ENCODE measurements at places on chromosomes 12 and 14.
A peak's percentile ranks its signal among the peaks of the same experiment; 100 is the strongest.

GRCh38 chr14:93772263-93772662 lies 16.0 kb downstream of the PRIMA1 start:
- DNase-seq: no peak

DNA sequence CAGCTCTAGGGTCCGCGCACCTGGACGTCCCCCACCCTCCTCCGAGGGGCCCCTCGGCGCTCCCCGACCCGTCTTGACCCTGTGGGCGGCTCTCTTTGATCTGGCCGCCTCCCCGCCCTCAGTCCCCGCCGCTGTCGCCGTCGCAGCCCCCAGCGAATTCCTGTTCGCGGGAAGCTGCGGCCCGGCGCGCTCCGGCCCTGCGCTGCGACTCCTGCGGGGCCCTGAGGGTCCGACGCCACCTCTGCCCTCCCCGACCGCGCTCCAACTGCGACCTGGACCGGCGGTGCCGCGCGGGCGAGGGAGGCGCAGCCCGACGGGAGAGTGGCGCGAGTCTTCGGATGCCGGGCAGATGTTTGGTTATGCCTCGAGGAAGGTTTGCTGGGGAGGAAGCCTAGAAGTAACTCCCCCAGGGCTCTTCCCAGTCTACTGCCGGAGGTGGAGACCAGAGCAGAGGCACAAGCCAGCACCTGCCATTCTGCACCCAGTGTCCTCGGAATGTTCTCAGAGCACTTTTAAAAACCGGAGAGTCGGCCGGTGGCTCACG lies 440 bp upstream of the ISM2 start:
- DNase-seq: no peak

DNA sequence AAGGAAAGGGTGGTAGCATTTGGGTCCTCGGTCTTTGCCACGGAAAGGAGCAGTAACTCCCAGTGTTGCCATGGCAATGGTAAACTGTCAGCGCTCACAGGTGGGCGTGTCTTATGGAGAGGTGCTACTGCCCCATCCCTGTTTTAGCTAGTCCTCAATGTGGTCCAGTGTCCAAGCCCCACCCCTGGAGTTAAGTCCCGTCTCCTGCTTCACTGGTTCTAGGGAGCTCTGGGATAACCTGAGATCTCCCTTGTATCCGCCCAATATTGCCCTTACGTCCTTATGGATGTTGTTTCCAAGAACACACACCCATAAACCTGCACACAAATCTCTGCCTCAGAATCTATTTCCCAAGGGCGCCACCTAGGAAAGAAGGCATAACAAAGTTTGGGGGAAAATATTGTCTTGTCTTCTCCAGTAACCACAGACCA lies 64.2 kb downstream of the SPRING1 start:
- no peak for DNase-seq

DNA sequence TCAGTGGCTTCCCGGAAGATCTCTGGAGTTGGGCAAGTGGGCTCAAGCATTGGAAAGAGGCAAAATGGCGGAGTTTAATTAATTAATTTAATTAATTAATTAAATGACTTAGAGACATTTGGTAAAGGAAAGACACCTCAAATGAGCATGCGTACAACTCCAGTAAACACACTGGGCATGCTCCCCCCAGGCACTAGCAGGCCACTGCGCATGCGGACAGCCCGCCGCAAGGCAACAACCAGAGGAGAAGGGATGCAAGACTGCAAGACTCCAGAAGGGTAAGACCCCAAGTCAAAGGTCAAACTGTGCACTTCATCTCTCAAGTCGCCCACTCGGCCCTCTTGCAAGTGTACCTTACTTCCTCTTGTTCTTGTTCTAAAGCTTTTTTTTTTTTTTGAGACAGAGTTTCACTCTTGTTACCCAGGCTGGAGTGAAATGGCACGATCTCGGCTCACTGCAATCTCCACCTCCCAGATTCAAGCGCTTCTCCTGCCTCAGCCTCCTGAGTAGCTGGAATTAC lies 57.8 kb upstream of the PSMC1 start:
- DNase-seq: no peak

GRCh38 chr14:79077096-79077495 lies 906.9 kb downstream of the NRXN3 start:
- no peak for DNase-seq

- DNase-seq: no peak
Measured at GRCh38 chr12:1918884-1919236, 408 bp upstream of the CACNA2D4 start.

DNA sequence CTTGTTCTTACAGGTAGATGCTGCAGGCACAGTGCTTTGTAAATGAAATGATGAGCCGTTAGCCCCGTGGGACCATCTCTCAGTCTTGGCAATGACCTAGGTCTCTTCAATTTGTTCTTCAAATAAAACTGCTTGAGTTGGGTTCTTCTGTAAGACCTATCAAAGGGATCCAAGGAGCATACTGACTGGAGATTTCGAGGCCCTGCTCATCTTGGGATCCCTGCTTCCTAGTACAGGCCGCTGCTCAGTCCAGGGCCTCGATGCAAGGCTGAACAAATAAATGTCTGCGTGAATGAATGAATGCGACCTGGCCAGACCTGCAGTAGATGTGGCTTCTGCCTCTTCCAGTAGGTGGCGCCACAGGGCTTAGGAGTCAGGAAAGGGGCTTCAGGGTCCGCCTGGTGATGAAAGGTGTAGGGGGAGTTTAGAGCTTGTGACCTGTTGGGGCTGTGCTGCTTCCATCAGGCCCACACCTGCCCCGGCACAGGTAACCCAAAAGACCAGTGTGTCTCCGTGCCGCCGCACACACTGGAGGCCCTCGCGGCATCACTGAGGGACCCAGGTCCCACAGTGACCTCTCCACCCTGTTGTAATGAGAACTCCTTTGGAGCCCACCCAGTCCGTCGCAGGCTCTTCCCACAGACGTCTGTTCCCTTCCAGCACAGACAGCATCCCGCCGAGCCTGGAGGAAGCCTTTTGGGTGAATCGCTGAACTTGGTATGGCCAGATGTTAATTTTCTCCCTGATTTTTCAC lies 4.4 kb downstream of the CACNA1C start:
- no peak for DNase-seq

- DNase-seq: no peak
Measured at GRCh38 chr14:63938198-63939005, 85.6 kb downstream of the SYNE2 start.

DNA sequence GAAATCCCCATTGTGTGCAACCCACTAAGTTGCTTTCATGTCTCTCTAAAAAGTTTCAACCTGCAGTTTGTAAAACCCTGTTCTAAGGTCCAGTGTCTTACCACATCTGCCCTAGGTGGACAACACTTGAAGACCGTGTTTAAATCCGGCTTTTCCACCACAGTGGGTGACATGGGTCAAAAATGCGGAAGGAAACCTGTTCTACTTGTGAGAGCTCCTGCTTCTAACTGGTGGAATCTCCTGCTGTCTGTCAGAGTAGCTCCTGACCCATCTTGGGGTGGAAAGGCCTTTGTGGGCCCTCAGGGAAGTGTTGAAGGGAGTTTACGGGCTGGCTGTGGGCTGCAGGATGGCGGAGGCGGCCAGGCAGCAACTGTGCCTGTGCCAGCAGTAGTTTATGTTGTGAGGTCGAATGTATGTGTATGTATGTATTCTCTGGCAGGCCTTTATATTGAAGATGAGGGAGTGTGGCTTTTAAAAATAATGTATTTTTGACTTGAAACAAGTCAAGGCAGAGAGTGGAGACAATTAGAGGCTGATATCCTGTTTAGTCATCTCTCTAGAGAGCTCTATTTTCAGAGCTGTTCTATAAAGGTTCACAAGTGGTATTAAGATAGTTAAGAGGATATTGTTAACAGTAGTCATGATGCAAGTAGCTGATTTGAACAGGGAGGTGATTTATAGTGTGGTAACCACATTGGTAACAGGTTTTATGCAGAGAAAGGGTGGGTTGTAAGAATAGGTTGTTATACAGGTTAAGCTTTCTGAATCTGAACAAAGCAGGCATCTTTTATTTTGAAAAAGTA lies 67.0 kb downstream of the PRKCH start:
- no peak for DNase-seq

DNA sequence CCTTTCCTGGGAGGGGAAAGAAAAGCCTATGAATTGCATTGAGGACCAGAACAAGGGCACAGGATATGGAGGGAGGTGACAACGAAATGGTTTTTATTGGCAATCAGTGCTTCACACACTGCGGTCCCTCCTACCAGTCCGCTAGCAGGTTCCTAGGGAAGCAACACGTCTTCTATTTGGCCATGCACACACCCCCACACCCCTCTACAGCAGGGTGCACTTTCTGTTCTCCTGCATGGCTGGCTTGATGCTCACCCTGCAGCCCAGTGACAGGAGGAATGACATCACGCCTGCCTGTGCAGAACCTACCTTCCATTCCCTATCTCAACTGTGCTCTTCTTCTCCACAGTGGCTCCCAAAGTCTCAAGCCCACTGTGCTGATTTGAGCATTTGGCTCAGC lies 57.9 kb downstream of the TTC9 start:
- no peak for DNase-seq

DNA sequence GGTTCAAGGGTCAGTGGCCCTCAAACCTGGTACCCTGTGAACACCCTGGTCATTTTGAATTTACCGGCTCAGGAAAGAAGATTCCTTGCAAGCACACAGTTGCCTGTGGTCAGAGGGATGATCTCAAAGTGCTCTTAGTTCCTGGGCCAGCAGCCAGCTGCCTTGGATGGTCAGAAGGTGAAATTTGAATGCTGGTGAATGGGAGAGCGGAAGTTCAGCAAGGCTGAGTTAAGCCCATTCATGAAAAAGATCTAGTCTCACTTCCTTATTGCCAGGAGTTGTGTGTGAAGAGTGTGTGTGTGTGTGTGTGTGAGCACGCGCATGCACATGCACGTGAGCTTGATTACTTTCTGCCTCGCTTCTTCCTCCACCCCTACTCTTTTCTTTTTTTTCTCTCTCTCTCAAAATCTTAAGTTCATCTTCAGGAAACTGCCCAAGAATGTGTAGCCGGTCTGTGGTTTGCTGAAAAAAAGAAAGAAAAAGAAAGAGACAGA lies 155.5 kb upstream of the CCND2 start:
- peak; percentile 6 for DNase-seq

DNA sequence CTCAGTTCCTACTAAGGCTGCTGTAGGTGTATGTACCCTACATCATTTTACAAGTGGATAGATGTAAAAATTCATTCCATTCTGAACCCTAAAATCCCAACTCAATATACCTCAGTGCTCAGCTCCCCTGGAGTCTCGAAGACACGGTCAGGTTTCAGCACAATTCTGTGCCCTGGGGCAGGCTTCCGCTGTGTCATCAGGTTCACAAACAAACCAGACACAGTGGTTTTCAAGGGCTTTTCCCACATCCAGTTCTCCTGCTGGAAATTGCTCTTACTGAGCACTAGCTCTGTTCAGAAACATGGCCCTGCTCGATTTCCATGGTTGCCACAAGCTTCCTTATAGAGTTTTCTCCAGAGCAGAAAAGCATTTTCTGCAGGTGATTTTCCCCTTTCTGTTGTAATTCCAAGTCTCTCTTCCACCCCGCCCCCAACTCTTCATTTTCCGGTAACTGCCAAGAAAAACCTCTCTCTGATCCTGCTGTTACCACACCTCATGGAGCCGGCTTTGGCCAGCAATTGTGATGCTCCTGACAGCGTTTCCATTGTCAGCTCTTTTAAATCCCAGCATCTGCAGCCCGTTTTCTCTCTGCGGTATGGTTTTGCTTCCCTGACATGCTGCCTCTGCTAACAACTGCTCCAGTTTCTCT lies 483.0 kb upstream of the CCDC196 start:
- no peak for DNase-seq

DNA sequence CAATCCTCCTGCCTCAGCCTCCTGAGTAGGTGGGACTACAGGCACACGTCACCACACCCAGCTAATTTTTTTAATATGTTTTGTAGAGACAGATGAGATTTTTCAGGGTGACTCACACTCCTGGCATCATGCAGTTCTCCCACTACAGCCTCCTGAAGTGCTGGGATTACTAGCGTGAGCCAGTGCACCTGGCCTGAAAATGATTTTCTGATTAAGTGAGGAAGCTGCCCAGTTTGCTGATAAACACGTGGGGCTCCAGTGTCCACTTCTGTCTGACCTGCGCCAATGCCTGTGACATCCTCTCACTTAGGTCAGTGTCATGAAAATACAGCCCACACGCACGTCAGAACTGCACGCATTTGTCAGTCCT lies 37.0 kb upstream of the SFSWAP start:
- DNase-seq: no peak

DNA sequence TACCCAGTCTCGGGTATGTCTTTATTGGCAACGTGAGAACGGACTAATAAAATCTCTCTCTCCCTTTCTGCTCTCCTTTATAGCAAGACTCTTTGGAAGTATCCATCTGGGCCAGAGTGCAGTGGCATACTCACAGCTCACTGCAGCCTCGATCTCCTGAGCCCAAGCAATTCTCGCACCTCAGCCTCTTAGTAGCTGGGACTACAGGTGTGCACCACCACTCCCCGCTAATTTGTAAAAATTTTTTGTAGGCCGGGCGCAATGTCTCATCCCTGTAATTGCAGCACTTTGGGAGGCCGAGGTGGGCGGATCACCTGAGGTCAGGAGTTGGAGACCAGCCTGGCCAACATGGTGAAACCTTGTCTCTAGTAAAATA lies 33.2 kb upstream of the PPP2R5C start:
- DNase-seq: no peak

GRCh38 chr14:92259613-92260357 lies 63.2 kb upstream of the SLC24A4 start:
- DNase-seq: no peak

DNA sequence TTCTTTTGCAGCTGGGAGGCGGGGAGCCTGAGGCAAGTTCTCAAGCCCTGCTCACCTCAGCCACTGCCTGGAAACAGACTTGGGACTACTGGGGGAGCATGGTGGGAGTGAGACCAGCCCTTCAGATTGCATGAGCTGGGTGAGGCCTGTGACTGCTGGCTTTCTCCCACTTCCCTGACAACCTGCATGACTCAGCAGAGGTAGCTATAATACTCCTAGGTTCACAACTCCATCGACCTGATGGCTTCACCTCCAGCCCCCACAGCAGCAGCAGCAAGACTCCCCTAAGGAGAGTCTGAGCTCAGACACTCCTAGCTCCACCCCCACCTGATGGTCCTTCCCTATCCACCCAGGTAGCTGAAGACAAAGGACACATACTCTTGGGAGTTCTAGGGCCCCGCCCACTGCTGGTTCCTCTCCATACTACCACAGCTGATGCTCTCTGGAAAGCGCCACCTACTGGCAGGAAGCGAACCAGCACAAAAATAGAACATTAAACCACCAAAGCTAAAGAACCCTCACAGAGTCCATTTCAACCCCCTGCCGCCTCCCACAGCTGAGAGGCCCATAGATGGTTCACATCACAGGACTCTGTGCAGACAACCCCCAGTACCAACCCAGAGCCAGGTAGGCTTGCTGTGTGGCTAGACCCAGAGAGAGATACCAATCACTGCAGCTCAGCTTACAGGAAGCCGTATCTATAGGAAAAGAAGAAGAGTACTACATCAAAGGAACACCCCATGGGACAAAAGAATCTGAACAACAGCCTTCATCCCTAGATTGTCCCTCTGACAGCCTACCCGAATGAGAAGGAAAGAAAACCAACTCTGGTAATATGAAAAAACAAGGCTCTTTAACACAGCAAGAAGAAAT lies 68.7 kb downstream of the RPAP3 start:
- no peak for DNase-seq

Data from fibroblast of skin of left biceps (primary cell).